Esophagus squamous epithelium (tissue), 5 donors: ENCODE measurements at places on chromosomes 16 and 17.

DNA sequence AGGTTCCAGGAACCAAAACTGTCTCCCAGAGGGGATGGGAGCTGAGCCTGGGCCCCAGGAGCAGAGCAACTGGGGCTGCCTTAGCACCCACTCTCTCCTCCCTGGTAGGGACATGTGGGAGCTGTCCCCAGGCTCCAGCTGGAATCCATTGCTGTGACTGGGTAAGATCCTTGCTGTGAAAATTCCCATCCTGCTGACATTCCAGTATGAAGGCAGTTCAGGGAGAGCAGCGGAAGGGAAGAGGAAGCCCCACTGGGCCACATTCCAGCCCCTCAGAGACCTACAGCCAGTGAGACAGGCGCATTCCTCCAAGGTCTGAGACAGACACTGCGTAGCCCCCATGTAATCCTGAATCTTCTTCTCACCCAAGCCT lies 24.2 kb downstream of the MYO18A start:
- DNase-seq = no peak

- DNase-seq = no peak
Observed at GRCh38 chr16:81167851-81168250, 70.6 kb upstream of the BCO1 start.

GRCh38 chr16:84820305-84820684 lies 510 bp downstream of the CRISPLD2 start:
- no peak for DNase-seq

DNA sequence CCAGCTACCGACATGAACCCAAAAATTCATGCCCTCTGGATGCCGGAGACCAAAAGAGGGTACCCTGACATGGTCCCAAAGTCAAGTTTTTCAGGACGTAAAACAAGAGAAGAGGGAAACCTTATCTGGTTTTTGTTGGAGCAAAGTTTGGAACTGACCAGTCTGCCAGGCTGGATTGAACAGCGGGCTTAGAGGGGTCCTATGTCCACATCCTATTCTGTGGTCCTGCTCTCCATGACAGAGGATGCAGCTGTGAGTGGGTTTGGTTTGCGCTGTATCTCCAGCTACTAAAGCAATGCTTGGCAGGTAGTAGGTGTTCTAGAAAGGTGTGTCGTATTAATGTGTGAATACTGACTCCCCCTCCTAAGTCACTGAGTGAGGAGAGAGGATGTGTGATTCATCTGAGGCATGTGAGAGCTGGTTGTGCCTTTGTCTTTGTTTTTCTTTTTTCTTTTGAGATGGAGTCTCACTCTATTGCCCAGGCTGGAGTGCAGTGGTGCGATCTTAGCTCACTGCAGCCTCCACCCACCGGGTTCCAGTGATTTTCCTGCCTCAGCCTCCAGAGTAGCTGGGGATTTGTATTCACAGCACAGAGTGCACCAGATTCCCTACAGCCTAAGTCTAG lies 31.0 kb downstream of the PMM2 start:
- no peak for DNase-seq

GRCh38 chr17:35877345-35878029 lies 2.7 kb downstream of the CCL5 start:
- DNase-seq = no peak

DNA sequence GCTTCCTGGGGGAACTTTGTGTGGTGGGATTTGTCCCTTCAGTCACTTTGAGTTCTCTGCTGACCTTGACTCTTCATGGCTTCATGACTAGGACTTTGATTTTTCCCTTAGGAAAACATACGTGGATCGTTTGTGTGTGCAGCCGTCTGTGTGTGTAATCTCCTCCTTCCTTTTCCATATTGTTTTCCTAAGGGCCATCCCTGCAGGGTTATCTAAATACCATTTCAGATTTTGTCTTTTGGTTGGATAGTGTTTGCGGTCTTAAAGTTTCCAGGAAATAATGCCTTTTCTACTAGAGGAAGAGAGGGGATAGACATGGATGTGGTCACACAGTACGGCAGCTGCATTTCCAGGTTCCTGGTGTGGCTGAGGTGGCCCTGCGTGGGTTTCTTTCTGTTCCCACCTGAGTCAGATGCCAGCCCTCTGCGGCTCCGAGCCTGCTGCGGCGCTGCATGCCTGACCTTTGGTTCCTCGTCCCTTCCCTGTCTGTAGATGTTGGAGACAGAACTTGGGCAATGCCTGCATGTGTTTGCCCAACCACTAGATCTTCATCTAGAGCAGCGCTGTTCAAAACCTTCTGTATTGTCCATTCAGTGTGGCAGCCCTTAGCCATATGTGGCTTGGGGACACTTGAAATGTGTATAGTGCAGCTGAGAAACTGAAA lies 72.0 kb upstream of the LGALS9 start:
- DNase-seq = no peak

DNA sequence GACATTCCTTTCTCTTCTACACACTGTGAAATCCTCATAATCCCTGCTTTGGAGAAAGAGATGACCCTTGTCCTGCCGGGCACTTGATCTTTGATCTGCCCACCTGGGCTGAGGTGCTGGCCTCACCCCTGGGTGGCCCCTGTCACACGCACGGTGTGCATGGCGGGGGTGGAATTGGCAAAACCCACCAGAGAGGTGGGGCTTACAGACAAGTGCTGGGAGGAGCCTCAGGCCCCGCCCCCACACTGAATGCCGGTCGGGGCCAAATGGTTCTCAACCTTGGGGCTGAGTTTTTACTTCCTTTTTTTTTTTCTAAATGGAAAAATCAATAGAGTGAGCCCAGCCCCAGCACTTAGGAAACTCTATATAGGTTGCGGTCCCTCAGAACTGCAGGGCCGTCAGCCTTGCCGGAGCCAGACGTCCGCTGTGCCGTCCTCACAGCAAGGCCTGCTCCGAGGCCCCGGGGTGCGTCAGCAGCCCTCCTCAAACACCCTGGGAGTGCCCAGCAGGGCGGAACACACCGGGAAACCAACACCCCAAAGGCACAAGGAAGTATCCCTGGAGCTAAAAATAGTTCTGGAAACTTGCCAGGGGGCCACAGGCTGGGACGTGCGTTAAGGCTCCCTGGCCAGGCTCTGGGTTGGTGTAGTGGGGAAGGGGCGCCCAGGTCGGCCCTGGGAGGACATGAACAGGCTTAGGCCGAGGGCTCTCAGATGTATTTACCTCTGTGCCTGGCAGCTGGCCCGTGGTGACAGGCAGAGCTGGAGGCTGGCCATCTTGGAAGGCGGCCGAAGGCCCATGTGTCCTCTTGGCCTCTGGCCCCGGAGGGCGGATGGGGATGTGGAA lies 11.0 kb downstream of the GPRC5C start:
- no peak for DNase-seq

DNA sequence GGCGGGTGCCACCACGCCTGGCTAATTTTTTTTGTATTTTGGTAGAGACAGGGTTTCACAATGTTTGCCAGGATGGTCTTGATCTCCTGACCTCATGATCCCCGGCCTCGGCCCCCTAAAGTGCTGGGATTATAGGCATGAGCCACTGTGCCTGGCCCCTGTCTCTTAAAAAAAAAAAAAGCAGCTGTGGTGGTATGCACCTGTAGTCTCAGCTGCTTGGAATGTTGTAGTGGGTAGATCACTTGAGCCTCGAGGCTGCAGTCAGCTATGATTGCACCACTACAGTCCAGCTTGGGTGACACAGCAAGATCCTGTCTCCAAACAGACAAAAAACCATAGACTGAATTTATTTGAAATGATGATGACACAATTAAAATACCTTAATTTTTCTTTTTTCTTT lies 24.3 kb downstream of the CDK12 start:
- no peak for DNase-seq

- no peak for DNase-seq
Observed at GRCh38 chr17:2183346-2183745, 120.2 kb downstream of the SMG6 start.

- DNase-seq = no peak
Observed at GRCh38 chr17:47808036-47808829, 13.4 kb downstream of the OSBPL7 start.

DNA sequence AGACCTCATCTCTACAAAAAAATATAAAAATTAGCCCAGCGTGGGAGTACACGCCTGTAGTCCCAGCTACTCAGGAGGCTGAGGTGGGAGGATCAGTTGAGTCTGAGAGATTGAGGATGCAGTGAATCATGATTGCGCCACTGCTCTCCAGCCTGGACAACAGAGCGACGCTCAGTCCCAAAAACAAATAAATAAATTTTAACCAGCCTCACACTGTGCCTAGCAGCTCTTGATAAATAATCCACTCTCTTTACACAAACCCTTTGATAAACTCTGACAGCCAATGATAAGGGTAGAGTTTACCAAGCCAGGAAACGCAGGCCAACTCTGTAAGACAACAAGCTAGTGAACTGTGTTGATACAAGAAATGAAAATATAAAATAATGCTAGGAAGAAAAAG lies 32.7 kb downstream of the LITAF start:
- no peak for DNase-seq

GRCh38 chr17:31558748-31559583 lies 167.5 kb downstream of the RAB11FIP4 start:
- no peak for DNase-seq

DNA sequence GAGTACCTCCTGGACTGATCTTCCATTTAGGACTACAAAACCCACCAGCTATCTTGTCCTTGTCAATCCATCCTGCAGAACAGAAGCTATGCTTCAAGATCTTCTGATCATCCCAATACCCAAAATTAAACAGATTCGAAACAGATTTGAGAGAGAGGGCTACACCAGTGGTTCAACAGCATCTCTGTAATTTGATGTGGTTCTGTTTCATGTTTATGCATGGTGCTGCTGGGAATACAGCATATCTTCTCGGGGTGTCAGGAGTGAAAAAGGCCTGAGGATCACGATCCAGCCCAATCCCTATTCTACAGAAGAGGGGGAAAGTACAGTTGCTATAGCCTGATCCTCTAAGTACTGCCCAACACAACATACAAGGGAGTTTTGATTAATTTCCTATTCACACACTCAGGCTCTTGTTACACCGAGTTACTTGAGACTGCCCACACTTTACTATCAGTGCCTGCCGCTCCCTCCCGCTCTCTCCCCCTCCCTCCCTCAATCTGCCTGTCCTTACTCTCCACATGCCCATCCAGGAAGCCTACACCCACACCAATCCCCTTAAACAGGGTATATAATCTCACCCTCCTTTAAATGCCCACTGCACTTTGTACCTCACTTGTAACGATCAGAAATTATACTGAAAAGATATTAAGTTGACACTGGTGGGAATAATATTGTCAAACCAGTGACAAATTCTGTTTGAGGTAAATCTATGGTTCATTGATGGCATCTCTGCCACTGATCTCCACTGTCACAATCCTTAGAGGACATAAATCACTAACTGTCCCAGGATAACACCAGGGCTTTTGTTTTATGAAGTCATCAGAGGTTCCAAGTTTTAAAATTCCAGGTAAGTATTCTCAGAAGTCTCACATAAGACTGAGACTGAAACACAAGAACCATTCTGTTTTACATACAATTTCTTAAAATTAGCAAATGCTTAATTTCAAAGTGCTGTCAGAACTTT lies 89.3 kb upstream of the PLEKHM1 start:
- DNase-seq = no peak

DNA sequence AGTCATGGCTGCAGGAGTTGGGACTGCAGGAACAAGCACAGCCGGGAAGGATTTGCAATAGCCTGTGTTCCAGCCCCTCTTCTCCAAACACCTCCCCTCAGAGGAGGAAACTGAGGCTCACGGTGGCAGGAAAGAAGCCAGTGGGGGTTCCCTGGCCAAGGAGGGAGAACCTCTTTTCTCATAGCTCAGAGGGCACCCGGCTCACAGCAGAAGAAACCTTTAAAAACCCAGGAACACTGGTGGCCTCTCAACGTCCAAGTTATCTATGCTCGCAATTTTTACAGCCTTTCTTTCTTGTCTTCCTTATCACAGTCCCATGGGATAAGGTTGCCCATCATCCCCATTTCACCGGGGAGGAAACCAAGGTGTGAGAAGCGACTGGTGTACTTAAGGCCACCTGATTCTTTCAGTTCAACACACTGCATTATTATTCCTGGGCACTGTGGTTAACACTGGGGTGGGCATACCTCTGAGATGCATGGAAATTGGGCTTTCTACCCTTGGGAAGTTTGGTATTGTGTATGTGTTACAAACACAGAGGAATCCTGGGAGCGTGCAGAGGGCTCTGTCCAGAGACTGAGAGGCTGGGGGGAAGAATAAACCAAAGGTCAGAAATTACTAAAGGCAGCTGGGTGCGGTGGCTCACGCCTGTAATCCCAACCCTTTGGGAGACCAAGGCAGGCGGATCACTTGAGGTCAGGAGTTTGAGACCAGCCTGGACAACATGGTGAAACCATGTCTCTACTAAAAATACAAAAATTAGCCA lies 791 bp upstream of the ZNF629 start:
- DNase-seq = no peak

DNA sequence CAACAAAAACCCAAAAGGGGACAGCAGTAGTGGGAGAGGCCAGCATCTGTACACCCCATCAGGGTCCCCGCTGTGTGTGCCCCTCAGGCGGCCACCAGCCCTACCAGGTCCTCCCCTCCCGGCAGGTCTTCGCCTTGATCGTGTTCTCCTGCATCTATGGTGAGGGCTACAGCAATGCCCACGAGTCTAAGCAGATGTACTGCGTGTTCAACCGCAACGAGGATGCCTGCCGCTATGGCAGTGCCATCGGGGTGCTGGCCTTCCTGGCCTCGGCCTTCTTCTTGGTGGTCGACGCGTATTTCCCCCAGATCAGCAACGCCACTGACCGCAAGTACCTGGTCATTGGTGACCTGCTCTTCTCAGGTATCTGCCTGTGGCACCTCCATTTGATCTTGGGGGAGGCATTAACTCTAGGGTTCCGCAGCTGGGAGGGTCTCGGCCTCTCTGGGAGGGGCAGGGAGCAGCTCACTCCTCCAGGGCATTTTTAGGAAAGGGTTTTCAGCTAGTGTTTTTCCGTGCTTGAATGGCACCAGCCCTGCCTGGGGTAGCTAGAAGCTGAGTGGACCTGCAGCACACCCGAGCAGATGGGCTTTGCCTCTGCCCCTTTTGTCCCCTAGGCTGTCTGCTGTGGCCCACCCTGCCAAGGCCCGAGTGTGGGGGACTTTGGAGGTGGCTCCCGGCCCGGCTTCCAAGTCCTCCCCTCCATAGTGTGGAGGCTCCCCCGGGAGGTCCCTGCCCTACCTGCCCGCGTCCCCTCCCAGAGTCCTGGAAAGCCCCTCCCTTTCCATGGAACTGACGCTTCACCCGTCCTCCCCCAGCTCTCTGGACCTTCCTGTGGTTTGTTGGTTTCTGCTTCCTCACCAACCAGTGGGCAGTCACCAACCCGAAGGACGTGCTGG lies 2.6 kb downstream of the SYNGR2 start:
- DNase-seq = no peak
